Stimulated activated effector memory CD8-positive, alpha-beta T cell treated with anti-CD3 and anti-CD28 coated beads, Interleukin-12 subunit alpha, Interleukin-12 subunit beta, amount 100 ng/mL, for 72 hours (primary cell): ENCODE measurements at places on chromosomes 7 and 10.

DNA sequence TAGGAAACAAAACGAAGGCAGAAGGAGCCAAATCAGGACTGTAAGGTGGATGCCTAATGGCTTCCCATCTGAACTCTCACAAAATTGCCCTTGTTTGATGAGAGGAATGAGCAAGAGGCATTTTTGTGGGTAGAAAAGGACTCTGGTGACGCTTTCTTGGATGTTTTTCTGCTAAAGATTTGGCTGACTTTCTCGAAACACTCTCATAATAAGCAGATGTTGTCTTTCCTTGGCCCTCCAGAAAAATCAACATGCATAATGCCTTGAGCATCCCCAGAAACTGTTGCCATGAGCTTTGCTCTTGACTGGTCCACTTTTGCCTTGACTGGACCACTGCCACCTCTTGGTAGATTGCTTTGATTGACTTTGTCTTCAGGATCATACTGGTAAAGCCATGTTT, 13.5 kb downstream of the PTPN12 start:
- no peak for DNase-seq

- no peak for DNase-seq
Observed at GRCh38 chr7:74272305-74273038, 16.7 kb upstream of the CLIP2 start.

DNA sequence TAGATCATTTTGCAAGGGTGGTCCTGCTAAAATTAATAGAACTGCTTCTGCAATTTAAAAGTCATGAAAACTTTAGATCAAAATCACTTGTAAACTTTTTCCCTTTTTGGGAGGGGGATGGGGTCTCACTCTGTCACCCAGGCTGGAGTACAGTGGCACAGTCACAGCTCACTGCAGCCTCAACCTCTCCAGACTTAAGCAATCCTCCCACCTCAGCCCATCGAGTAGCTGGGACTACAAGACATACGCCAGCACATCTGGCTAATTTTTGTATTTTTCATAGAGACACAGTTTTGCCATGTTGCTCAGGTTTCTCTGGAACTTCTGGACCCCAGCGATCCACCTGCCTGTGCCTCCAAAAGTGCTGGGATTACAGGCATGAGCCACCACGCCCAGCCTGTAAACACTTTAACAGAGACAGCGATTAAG, 79.7 kb downstream of the LRRC17 start:
- DNase-seq = no peak

DNA sequence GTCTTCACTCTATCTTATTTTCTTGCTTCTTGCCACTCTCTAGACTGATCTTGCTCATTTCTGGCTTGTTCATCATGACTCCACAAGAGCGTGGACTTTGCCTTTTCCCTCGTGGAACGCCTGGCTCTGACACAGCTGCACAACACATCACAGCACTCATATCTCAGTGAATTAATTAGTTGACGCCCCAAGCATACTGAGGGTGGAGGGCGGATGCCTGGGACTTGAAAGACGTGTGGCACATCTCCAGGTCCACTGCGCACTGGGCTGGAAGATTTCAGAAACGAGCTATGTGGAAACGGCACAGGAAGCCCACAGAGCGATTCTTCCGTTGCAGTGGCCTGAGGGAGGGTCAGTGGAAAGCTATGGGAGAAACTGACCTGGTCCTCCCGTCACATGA, 23.6 kb upstream of the PLEKHA1 start:
- no peak for DNase-seq

DNA sequence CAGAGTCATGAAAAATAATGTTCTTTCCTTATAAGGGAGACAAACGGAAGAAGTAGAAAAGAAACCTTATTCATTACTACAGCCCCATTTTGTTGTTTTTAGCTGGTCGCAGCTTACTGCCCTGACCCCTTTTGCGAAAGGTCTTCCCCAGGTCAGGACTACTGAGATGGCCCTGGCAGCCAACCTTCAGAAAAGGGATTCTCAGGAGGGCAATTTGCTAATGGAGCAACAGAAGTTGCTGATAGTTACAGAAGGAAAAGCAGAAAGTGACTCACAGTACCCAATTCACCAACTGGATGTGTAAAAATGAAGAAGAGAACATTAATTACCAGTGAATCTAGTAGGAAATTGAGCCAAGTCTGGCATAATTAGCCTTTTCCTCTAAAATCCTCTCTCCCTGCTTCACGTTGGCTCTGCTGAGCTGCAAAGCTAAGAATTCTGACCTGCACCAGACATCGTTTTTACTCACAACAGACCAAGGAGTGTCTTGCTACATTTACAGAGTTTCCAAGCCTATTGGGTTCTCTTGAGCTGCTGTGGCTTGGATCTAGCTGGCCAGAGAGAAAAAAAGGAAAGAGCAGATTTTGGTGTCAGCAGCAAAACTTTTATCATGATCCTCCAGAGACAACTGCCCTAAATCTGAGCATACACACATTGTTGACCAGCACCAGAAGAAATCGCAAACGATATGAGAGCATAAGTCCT, 499.9 kb upstream of the FZD8 start:
- DNase-seq = no peak
